ENCODE measurements at places on chromosomes 3 and 15.

DNA sequence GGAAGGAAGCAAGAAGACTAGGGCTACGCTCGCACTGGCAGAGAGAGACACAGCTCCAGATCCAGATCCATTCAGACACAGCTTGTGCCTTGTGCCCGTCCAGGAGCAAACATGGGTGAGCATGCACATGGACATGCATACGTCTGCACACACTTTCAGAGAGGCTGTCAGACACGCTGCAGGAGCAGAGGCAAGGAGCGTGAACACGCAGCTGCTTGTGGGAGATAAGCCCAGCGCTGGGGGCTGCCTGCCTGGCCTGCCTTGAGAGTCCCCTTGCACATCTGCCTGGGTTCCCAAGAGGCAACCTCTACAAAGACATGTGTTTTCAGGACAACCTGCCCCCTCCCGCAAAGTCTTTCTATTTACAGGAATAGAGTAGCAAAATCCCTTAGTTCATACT, 13.6 kb upstream of the BAHD1 start:
- DNase-seq = no peak

DNA sequence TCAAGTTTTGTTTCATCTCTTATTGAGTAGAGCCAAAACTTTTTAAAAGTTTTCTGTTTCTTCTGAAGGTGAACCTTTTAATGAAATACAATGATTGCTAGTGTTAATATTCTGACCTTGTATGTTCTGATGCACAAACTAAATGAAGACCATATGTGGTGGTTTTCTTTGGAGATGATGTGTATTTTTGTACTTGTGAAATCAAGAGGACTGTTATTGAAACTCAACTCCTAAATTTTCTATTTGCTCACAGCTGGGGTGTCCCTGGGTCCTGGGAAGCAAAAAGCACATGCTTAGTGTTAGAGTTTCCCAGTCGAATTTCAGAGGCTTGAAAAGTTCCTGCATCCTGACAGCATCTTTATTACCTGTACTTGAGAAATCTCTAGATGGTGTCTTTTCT, 1185.8 kb upstream of the ALCAM start:
- no peak for DNase-seq

DNA sequence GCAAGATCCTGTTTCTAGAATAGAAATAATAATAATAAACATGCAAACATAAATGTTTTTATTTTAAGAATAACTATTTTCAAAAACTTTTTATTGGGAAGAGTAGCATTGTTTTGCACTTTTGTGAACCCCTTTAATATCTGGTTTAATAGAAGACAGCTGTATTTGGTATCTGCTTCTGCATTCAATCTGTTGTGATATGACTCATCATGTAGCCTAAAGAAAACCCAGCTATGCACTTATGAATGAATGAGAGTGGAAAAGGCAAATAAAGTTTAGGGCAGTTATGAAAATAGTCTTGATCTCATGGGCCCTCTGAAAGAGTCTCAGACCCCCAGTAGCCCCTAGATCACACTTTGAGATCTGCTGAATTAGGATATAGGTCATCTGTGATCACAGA, 100.4 kb upstream of the PPP2R3A start:
- no peak for DNase-seq

DNA sequence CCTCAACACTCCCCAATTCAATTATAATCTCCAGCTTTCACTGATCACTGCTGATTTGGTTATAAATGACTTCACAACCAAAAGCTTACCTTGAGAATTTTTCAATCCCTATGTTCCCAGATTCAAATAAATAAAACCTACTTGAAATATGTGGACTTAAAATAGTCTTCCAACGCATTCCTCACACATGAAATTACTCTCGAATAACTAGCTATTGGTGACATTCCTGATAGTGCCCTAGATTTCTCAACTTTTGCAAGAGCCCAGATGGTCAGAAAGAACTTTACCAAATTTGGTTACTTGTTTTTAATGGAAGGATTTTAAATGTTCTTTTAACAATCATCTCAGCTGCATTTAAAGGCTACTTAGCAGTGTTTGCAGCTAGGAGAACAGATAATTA, 605.5 kb downstream of the FHIT start:
- DNase-seq = no peak

DNA sequence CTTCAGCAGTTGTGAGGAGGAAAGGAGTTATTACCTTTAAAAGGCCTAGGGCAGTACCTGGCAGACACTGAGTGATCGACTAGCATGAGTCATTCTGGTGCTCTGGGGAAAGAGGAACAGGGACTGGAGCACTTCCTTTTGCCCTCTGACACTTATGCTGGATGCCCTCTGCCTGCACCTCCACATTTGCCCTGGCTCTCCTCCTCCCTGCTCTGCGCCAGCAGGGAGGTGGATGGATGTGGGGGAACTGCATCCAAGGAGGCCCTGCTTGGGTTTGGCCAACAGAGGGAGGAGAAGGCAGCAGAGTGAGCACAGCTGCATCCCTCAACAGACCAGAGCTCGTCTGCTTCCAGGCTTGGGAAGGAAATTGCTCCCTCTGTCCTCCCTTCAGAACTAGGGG, 75.0 kb downstream of the SEMA5B start:
- DNase-seq = no peak

DNA sequence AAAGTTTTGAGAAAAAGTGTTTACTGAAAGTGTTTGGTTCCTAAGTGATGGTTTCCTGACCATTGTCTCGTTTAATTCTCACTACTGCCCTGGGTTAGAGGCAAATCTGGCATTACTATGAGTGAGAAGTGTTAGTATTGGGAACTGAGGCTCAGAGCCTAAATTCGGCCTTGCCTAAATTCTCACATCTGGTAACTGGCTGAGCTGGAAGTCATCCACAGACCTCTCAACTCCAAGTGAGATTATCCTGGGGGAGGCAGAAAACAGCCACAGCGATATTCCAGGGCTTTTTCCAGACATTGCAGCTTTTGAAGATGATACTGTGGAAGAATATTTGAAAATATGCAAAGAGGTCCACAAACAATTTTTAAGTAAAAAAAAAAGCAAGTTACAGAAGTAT, 85.1 kb upstream of the TRA2B start:
- no peak for DNase-seq

GRCh38 chr3:126827121-126827520, 123.1 kb downstream of the CHCHD6 start:
- no peak for DNase-seq

- DNase-seq = no peak
Observed at GRCh38 chr3:49689046-49689907, at the start of the genes MST1 and RNF123. Gene MST1, minus strand, starts transcription at chr3:49689474. Its CDS starts 783 bp downstream, at chr3:49688691. Gene RNF123, plus strand, starts transcription at chr3:49689557. Its CDS starts 1,609 bp downstream, at chr3:49691166.

- DNase-seq = no peak
Observed at GRCh38 chr15:39997031-39997430, 42.0 kb downstream of the SRP14 start.

GRCh38 chr15:39888809-39889208, 31.3 kb downstream of the GPR176 start:
- DNase-seq = no peak

DNA sequence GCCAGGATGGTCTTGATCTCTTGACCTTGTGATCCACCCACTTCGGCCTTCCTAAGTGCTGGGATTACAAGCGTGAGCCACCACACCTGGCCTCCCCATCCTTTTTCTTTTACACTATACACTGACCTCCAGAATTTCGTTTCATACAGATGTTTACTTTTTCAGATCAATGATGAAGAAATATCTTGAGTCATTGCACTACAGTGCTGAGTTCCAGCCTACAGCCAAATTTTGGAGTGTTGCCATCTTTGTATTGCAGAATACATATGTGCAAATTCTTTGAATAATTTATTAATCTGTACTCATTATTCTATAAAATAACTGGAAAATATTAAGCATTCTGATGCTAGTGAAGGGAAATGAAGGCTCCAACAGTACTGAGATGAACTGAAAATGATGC, 12.5 kb downstream of the ZPLD1 start:
- DNase-seq = no peak

DNA sequence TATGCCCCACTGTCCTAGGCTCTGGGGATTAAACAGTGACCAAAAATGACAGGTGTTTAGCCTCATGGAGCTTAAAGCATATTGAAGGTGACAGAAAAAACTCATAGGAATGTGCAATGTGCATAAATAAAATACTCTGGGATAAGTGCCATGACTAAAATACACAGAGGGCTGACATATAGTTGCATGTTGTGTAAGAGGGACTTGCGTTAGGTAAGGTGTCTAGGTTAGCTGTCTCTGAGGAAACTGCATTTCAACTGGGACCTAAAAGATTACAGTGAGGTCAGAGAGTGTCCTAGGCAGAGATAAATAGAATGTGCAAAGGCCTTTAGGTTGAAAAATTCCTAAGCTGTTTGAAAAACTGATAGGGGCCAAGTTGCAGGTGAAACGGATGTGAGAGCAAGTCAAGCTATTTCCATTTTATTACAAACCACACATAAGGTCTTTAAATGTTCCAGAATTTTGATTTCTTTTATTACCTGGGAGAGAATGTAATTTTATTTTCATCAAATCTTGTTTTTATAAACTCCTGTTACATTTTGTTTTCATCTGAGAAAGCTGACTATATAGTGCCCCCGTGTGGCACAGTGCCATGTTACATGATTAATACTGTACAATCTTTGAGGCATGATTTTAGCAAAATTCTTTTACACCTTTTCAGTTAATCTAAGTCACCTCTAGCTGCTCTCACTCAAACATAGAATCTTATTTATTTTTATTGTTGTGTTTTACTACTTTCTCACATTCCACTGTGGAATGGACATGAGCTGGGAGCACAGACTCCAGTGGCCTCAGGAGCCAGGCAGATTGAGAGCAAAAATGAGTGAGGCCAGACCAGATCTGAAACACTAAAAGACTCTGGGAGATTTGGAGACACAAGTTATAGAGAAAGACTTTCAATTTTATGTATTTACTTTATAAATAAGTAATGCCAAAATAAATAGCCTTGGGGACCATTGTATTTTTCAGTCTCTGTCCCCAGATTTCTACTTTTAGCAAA, 259.6 kb upstream of the ZNF717 start:
- DNase-seq = peak; percentile 9

DNA sequence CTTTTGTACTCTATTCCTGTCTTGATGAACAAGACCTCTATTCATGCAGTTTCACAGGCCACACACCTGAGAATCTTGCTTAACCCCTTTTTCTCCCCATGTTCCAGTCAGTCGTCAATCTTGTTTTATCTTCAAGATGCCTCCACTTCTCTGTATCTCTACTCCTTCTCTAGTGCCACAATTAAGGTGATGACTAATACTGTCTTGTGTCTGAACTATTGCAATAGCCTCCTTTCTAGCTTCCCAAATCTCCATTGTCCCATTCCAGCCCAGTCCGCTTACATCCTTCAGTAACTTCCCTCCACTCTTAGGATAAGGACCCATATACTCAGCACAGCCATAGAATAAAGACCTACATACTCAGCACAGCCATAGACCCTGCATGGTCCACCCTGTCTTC, 24.7 kb downstream of the CHST14 start:
- no peak for DNase-seq

DNA sequence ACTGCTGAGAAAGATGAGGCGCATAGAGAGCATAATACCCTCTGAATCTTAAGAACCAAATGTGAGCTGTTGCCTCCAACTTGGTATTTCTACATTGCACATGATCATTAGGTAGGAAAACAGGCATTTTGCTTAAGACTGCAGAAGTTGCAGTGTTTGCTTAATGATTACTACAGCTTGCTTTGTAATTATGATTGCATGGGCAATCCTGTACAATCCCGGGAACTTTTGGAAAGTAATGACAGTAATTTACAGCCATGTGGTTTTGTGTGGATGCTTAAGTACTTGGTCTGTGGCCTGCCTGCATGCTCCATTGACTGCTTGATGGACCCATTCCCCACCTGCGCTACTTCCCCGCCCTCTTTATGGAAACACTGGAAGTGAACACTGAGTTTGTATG, 301.1 kb downstream of the DIPK2A start:
- peak; percentile 100 for DNase-seq

DNA sequence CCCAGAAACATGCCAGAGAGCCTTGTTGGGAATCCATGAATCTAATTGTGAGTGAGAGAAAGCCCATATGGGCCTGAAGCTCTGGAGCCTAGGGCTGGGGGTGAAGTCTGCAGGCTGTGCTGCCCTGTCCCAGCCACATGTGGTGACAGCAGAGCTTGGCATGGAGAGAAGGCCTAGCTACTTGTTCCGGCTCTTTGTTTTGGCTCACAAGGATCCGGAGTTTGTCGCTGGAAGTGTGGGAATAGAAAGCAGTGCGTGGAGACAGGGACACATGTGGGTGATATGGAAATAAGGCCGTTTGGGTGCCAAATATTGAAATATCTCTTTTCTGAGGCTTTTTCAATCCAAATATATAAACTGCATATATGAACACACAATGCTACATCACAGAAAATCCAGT, 78.2 kb downstream of the CLSTN2 start:
- DNase-seq = no peak

- peak; percentile 81 for DNase-seq
Observed at GRCh38 chr15:93378558-93378957, 289.5 kb upstream of the RGMA start.

- no peak for DNase-seq
Observed at GRCh38 chr3:34141841-34142337, 343.5 kb downstream of the PDCD6IP start.

DNA sequence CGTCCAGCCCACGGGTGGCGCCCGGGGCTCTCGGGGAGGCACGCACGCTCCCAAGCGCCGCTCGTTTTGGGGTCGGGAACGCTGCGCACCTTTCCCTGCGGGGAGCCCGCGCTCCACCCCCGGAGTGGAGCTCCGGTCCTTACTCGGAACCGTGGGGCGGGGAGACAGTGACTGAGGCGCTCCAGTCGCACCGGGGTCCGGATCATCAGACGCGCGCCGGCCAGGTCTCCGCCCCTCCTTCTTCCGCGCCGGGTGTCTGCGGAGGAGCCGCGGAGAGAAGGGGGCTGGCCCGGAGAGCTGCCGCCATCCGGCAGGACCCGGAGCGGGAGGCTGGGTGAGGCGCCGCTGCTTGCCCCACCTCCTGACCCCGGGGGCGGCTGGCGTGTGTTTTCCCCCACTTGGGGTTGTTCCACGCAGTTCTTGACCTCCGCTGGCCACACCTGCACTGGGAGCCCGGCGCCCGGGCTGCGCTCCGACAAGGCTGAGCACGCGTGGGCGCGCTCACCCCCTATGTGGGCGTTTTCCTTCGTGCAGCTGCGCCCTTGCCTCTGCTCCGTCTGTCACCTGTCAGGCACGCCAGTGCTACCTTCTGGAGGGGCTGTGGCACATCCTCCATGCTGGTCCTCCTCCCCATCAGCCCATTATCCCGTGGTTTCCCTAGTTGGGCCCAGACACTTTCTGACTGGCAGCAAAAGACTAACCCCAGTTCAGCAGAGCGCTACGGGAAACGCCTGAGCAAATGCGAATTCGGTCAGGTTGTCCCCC, at the start of gene MCF2L2:
Gene MCF2L2 (minus strand): TSS at position 173 of the 765 bp plus-strand sequence. CDS start 642 bp downstream, outside the sequence.
- peak; percentile 84 for DNase-seq

DNA sequence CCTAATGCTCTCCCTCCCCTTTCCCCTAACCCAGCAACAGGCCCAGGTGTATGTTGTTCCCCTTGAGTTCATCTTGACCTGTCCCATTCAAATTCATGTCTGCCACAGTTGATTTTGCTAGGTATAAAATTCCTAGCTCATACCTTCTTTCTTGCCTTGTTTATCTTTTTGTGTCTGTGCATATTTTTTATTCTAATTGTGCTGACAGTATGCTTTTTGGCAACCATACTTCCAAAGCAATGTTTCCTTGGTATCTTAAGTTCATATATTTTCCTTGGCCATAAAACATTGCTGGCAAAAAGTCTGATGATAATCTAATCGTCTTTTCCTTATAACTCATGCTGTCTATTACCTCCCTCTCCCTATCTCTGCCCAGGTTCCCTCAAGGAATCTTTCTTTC, 15.5 kb downstream of the LNP1 start:
- no peak for DNase-seq
